ENCODE measurements at places on chromosomes 7 and 10.

DNA sequence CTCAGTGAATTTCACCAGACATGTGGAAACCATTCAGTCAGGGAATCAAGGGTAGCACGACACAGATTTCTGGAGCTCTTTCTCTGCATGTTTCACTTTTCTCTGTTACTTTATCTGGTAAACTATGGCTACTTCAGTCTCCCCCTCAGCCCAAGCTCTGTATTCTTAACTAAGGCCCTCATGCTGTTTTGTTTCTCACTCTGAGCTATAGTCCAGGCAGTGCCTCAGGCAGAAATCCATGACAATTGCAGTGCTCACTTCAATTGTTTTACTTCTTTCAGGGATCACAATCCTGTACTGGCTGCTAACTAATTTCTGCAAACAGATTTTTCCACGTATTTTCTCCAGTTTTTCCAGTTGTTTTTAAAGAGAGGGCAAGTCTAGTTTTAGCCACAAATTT, 1599.9 kb upstream of the LRRTM3 start:
- no peak for DNase-seq

DNA sequence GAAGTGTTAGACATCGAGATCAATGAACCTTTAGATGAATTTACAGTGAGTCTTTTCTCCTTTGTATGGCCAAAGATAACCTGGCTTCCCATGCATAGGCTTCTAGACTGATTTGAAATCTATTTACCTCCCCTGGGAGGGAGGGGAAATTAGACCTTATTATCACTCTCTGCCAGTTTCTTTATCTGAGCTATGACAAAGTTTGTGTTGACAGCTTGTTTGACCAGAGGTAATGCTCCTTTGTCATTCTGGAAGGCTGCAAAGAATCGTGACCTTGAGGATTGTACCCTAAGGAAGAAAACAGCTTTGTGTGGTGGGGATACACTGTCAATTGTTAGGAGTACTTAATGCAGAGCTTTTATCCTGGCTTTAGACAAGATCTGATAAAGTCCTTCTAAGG, 36.4 kb downstream of the RBM33 start:
- DNase-seq: no peak

DNA sequence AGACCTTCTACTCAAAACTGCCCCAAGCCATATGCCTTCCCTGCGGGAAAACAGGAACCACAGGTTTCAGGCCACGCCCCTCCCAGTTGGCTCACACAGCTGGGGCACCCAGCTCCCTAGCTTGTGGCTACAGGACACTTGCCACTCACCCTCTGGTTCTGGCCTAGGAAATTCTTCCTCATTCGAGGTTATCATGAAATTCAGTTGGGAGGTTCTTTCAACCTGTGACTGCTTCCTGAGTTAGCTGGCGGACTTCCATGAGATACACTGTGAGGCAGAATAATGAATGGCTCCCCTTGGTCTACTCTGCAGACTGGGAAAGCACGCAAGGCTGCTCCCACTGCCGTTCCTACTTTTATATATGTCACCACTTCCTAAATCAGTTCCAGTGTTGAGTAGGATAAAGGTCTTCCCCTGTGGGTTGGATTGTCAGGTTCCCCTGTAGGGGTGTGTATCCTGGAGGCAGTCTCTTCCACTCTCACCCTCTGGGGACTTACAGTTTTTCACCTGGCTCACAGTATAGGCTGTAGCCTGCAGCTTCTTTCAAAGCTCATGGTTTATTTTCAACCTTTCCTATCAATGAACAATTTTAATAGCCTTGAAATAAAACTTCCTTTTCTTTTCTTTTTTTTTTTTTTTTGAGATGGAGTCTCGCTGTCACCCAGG, 37.0 kb downstream of the GPR22 start:
- no peak for DNase-seq

DNA sequence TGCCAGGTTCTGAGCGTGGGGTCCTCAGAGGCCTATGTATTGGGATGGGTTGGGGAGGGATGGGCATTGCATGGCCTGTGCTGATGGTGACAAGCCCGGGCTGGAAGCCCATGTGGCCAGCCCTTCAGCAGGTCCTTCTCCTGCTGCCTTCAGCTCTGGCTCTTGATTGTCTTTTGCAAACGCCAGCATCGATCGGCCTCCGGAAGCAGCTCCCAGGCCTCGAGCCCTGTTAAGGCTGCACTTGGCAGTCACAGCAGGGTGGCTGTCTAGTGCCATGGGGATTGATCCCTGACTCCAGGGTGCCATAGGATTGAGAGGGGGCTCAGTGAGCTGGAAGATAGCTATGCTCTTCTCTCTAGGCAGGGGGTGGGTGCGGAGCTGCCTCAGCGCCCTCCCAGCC, 51.4 kb downstream of the CDH23 start:
- no peak for DNase-seq

GRCh38 chr7:157900556-157900955, 563.8 kb downstream of the DNAJB6 start:
- DNase-seq: no peak

DNA sequence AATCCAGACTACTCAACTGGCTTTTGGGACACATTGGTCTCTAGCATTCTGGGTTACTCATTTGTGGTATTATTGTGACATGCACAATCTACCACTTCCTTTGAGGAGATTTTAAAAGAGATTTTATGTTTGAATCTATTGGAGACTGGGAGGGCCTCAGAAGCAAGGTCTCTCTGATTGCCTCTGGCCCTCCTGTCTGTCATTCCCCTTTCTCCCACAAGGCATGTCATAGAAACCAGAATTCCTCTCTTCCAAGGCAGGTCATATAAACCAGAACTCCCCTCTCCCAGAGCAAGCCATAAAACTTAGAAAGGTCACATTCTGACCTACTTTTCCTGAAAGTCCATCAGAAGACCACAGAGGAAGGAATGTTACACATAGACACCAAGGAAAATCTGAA, 777.7 kb downstream of the PHTF2 start:
- no peak for DNase-seq

DNA sequence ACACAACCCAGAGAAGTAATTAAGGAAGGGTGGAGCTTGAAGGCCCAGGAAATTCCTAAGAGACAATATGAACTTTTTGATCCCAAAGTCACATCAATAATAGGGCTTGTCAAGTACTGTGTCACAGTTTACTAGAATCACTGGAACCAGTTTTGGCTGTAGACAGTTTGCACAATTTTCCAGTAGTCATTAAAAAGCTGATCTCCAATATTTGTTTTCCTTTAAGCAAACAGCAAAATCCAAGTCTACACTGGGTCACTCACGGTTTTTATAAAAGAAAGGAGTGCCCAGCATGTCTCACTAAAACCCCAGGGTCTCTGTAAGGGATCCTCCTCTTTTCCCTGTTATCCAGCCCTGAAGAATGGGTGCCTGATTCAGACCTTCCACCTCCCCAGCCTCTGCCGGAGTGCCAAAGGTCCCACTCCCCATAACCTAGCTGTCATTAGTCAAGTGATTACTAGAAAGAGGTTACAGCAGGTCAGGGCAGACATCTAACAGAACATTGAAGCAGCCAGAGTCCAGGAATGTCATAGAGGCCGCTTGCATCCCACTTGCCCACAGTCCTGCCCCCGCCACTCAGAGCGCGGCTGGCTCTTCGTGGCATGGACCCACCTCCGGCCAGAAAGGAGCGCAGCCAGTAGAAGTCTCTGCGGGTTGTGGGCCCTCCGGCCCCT, 552 bp downstream of the SLC25A16 start:
- DNase-seq: no peak

DNA sequence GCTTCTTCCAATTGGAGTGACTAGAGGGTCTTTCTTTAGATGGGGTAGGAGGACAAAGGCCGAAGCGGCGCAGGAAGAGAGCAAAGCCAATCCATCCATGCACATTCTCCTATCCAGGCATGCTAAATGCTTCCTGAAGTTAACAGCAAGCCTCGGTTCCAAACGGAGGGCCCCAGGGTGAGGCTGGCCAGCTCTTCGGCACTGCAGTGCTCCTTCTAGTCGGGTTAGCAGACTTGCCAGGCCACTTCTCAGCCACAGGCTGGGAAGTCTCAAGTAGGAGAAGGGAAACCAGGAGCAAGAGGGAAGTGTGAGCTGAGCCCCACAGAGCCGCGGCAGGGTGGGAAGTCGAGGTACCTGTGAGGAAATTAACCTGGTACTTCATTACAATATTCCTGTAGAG, 253.8 kb upstream of the INHBA start:
- DNase-seq: no peak

GRCh38 chr7:134495546-134495945, 31.8 kb upstream of the AKR1B10 start:
- DNase-seq: no peak

DNA sequence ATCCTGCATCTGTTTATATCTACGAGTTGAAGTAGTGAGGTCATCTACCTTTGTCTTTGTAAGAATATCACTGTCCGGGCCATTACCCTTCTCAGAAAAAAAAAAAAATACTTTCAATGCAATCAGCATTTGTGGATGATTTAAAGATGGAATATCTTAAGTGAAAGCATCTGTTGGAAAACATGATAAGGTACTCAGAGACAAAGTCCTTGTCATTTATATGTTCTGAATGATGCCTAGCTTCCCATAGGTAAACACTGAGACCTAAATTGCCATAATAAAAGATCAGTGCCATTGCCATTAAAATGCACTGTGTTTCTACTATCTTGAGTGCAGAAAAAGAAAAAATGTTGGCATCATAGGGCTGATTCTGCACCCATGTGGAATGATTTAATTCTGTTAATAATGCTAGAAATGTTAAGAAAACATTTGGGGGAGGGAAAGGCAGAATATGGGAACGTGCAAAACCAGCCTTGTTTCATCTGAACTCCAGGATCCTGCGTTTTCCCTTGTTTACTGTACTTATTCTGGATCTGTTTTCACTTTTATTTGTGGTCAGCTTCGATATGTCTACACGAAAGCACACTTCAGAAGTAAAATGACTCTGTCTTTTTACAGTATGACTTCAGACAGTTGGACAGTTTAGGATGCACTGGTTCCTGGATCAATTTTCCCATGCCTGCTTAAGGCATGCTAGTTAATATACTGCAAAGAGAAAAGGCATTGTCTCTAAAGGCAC, 669.8 kb downstream of the SUGCT start:
- DNase-seq: no peak

DNA sequence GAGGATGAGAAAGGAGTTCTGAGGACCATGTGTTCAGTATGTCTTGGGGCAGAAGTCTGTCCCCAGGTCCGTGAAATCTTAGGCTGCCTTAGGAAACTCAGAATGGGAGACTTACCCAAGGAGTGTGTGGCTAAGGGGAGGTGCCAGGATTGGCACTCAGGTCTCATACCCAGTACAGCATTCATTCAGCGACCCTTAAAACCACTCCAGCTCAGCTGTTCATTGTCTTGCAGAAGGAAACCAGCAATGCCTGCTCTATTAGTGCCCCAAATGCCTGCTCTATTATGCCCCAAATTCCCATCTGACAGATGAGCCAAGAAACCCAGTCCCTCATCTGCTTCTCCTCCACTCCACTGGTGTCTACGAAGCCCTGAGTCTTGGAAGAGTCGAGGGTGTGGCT, 147.8 kb downstream of the NEURL1 start:
- DNase-seq: no peak

DNA sequence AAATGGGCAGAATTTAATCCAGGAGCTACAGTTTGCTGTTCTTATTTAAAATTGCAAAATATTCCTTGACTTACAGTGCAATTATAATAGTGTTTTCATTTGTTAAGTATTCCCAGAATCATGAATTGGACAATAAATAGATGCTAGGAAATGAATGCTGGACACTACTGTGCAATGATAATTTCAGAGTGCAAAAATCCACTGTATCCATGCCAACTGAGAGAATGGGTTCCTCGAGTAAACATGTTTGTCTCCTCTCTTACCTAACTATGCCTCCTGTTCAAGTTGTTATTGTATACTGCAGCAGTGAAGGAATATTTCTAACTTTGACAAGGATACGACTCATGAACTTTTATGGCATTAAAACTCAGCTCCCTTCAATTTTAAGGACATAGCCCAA, 1396.3 kb downstream of the GATA3 start:
- no peak for DNase-seq

GRCh38 chr10:33566426-33566825, 232.0 kb upstream of the NRP1 start:
- DNase-seq: no peak

GRCh38 chr7:132090444-132090843, 485.8 kb downstream of the PLXNA4 start:
- no peak for DNase-seq

GRCh38 chr7:68306692-68307107, 1291.6 kb upstream of the AUTS2 start:
- DNase-seq: no peak

DNA sequence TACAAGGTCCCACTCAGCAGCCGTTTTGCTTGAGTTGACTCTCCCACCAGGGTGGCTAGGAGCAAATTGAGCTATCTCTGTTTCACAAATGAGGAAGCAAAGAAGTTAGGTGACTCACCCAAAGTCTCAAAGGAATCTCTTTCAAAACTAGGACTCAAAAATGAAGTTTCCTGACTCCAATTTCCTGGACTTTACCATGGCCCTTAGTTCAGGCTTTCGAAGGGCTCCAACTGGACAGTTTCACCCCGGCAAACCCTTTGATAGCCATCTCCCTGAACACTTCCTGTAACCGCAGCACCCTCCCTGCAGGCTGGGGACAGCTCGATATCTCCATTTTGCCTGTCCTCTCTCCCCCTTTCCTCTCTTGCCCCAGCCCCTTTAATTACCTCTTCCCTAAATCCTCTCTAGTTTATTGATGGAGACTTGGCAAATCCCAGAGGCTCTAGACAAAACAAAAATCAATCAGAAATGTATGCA, 4.7 kb upstream of the AFAP1L2 start:
- DNase-seq: no peak

GRCh38 chr10:92740762-92741161, 51.0 kb downstream of the HHEX start:
- no peak for DNase-seq

Measured in stimulated activated CD4-positive, alpha-beta T cell treated with anti-CD3 and anti-CD28 coated beads, Interleukin-4, amount 100 ng/mL, for 24 hours (primary cell).